ENCODE measurements at places on chromosomes 7 and 10.
A peak's percentile ranks its signal among the peaks of the same experiment; 100 is the strongest.

GRCh38 chr7:137454767-137455166 is 111.2 kb upstream of the PTN start:
- DNase-seq: no peak

DNA sequence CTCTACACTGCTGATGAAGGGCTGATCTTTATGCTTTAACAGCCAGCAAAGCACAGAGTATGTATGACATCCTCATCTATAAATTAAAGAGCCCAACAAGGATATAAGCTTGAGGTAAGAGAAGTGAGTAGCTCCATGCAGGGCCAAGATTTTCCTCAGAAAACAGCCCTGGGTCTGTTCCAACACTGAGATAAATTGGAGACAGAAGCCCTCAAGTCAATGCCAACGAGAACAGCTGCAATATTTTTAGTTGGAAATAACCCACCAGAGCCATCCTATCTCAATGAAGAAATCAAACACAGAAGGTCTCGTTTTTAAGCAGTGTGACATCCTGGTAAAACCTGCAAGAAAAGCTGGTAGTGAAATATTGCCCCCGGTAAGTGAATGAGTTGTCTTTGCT is 297.0 kb upstream of the AUTS2 start:
- no peak for DNase-seq

DNA sequence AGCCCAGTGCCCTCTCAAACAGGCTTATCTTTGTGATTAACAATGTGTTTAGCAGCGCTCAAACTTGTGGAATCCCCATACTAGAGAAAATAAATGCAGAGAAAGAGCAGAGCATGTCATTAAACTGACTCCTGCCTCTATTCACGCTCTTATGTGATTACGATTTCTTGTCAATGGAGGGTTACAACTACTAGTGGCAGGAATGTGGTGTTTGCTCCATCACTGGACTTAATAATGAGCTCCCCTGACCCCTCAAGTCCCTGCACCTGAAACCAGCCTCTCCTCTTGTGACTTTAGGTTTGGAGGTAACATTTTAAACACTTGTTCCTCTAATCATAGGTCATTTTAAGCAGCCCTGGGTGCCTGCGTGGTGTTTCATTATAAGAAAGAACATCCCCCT is 121.9 kb downstream of the PLPP4 start:
- no peak for DNase-seq

- peak; percentile 74 for DNase-seq
Measured at GRCh38 chr7:113710310-113711096, 208.3 kb downstream of the PPP1R3A start.

DNA sequence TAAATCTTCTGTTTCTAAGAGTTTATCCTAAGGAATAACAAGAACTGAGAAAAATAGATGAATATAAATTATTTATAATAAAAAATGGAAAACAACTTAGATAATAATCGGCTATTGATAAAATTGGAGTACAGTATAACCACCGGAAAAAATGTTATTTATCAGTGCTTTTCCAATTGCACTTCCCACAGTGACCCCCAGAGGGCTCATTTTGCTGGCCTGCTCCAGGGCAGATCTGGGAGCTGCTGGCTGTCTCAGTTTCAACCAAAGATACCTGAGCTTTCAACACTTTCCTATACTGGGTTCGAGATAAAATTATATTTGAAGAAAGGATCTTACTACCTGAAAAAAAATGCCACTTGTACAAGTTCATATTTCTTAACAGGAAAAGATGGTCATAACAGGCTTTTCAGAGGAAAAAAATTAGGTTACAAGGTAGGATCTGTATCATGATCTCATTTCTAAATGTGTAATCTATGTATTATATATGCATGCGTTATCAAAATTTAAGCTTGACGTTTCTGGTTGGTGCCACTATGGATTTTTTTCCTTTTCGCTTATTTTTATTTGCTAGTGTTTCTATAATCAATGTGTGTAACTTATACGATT is 165.7 kb downstream of the NPSR1 start:
- DNase-seq: peak; percentile 47

DNA sequence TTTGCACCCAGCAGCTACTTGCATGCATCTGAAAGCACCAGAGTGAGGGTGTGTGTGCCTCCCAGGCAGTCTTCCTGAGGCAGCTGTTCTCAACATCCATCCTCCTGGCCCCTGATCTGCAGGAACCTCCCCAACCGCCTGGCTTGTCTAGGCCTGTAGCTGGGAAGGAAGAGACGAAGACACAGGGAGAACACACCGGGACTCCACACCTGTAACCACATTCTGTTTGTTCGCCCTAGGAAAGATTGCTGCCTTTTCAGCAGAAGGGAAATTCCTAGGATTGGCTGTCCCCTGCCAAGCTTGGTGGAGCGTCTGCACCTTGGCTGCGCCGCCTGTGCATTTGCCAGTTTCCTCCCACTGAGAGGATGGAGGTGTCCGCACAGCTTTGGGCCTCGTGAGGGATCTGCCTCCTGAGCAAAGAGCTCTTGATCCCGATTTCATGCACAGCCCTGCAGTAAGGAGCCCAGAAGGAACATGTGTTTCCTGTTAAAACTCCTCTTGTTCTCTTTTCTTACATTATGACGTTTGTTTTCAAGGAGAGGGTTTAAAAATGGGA is 154.6 kb downstream of the TPST1 start:
- no peak for DNase-seq

- DNase-seq: no peak
Measured at GRCh38 chr10:92081641-92082040, 158.1 kb downstream of the BTAF1 start.

DNA sequence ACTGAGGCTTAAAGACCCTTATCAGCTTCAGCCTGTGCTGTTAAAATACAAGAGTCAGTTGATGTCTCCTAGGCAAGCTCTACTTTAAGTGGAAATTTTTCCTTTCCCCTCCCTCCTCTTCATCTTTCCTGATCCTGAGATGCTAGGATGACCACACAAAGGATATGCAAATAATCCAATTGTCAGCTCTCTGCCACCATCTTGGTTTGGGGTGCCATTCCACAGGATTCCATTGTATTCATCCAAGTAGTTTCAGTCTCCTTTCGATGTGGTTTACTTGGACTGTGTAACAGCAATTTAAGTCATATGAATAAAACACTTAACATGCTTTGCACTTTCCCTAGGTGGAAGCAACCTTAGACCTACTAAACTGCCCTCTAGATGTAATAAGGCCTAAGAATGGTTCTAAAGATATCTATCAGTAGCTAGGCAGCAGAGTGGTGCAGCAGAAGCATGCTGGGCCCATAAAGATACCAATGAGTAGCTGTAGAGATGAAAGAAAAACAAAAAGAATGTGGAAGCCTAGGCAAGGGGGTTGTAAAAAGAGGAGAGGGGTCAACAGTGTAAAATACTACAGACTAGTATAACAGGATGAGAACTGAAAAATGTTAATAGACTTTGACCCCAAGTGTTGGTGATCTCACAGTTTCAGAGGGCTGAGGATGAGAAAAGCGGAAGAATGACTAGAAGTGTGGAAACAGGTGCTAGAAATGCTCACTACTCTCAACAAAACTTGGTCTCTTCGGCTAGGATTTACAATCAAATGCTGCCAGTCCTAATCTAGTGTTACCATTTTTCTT is 2.4 kb upstream of the CFAP69 start:
- DNase-seq: no peak

- DNase-seq: peak; percentile 72
Measured at GRCh38 chr7:873367-874002, 2.9 kb upstream of the GET4 start.

DNA sequence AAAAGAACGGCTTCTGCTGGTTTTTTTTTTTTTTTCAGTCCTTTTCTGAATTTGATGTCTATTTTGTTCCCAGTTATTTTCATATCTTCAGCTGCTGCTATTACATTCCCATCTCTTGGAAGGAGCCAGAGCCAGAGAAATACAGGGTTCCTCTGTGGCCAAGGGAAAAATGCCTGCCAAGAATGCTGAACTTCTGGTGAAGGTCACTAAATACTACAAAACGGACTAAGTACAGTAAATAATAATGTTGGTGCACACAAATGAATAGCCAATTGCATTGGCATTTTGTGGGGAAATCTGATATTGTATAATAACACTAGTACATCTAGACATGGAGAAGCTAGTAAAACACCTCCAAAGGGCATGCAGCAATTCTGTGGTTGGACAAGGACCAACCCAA is 56.3 kb upstream of the ZEB1 start:
- no peak for DNase-seq

- DNase-seq: no peak
Measured at GRCh38 chr7:121083138-121083789, 94.8 kb downstream of the CPED1 start.

DNA sequence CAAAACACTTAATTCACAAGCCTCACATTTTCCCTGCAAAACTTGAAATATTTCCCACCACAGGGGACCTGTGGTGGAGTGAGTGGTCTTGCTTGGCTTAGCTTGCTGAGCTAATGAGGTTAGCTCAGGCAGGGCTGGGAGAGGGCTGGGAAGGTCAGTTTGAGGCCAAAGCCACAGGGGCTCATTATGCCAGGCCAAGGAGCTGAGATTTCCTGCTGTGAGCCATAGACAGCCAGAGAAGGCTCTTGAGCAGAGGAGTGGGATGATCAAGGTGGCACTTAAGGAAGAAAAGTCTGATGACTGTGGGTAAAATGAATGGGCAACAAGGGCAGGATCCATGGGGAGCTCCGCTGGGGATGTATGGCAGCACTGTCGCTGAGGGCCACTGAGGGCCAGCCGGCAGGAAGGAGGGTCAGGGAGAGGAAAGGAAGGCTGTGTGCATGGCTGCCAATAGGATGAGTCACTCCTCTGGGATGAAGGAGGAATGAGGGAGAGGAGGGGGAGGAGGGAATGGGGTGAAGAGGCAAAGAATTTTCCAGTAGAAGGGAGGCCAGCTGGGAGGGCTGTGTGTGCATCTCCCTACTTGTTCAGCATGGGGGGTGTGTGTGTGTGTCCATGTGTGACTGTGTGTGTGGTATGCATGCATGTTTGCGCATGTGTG is 18.7 kb upstream of the ZNF488 start:
- no peak for DNase-seq

DNA sequence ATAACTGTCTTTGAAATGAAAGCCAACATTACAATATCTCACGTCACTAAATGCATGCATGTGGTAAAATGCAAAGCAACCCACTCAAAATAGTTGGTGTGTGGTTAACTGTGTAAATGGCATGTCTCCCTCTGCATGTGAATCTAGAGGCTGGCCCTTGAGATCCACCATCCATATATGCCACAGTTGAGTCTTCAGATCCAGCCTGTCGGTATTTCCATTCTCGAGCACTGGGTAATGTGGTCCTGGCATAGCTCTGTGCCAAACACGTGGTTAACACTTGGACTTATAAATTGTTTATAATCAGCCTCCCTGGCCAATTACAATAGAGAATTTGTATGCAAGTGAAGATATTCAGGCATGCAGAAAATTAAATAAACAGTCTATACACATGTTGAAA is 90.3 kb downstream of the LYZL1 start:
- no peak for DNase-seq

- DNase-seq: no peak
Measured at GRCh38 chr7:84224505-84224904, 29.9 kb upstream of the SEMA3A start.

- peak; percentile 48 for DNase-seq
Measured at GRCh38 chr10:77160679-77161078, 476.9 kb downstream of the KCNMA1 start.

GRCh38 chr10:132546567-132547420 is 9.2 kb downstream of the INPP5A start:
- DNase-seq: peak; percentile 31

GRCh38 chr7:132518102-132518838 is 58.0 kb downstream of the PLXNA4 start:
- DNase-seq: no peak

GRCh38 chr7:114944745-114945625 is 23.1 kb downstream of the MDFIC start:
- no peak for DNase-seq

DNA sequence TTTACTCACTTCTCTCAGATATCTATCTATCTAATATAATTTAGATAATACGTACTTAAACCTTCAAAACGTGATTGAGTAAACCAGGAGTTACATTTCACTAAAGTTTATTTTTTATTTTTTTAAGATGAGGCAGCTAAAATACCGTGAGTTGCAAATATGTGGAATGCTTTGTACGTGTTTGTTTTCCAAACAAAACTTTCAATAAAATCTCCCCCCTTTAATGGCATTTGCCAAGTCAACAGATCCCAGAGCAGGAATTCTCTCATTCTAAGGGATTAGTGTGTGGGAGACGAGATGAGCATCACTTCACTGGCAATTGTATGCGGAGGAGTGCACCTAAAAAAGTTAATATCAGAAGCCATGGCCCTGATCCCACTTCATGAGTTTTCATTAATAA is 53.7 kb upstream of the MAGI2 start:
- DNase-seq: no peak

- DNase-seq: no peak
Measured at GRCh38 chr7:45682836-45683555, 108.8 kb downstream of the ADCY1 start.

- no peak for DNase-seq
Measured at GRCh38 chr10:122139627-122140170, 131.4 kb upstream of the BTBD16 start.

DNA sequence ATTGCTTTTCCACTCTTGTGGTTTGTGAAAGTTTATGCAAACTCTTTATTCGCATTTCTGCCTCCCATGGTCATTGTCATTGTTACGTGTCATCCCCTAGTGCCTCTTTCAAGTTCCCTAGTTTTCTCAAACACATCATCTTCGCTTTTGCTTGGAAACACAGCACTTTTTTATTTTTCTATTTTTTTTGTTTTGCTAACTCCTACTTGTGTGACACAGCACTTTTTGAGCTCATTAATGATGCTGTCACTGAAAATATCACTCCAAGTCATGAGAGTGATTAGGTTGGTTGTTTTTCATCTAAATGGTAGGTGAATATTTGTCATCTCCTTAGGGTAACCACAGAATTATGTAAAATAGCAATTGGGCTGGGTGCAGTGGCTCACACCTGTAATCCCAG is 8.5 kb upstream of the STX1A start:
- no peak for DNase-seq

DNA sequence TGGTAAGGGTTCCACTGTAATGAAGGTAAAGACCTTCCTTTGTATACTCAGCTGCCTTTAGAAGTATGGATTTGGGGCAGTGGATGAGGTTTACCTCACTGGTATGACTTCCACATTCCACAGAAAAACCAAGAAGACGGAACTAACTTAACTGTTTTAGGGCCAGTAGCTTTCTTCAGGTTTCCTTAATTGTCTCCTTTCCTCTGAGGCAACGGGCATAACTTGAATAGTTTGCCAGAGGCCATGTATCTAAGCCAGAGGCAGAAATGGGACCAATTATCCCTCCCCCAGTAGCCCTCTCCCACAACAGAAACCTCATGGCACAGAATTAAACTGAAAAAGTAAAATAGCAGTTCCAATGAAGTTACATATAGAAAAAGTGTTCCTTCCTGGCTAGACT is 281.7 kb downstream of the PHTF2 start:
- no peak for DNase-seq
